ENCODE measurements at places on chromosomes 4 and X. TPM values are rescaled to one million over a fixed set of nuclear protein-coding genes. Genes with fewer than 3 reads are reported as not detected.

The RPA4 gene
- 2.6 TPM for total RNA-seq

The BMP3 gene
- 1.6 TPM for total RNA-seq

The MAGEC2 gene
- not detected for total RNA-seq

The FHIP1A gene
- total RNA-seq = 15.1 TPM

The VEGFC gene
- 6.8 TPM for total RNA-seq
